D721Med (cell line): ENCODE measurements at places on chromosomes 7 and 10.

DNA sequence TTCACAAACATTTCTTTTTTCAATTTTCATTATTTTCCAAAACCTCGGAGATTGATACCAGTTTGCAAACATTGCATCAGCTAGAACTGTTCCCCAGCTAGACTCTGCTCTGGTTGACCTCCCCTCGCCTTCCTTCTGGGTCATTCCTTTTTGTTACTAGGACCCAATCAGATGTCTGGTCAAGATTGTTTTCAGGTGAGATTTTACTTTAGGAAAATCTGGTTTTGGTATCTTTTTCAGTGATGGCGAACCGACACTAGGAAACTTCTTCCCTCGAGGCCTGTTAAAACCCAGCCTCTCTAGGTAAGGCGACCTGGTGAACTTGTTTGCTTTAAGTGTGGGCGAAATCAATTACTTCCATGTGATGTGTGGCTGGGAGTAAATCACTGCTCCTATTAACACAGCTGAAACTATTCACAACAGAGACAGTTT lies 8.4 kb downstream of the PROSER2 start:
- DNase-seq: no peak

DNA sequence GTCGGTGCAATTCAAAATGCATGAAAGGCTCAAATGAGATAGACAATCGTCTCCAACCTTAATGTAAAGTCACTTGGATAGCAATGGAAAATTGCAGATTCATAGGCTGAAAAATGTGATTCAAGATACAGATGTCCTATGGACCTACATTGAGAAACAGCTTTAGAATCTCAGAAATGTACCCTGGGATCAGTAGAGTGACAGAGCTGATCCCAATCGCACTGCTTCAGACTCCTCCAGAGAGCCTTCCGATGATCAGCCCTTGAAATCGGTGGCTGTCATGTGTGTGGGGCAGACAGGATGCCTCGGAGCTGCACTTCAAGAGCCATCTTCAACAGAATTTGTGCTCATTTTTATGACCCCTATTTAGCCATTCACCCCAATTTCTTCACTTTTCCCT lies 240.1 kb upstream of the GRB10 start:
- DNase-seq: no peak

GRCh38 chr7:92916770-92917224 lies 80.4 kb upstream of the CDK6 start:
- no peak for DNase-seq

DNA sequence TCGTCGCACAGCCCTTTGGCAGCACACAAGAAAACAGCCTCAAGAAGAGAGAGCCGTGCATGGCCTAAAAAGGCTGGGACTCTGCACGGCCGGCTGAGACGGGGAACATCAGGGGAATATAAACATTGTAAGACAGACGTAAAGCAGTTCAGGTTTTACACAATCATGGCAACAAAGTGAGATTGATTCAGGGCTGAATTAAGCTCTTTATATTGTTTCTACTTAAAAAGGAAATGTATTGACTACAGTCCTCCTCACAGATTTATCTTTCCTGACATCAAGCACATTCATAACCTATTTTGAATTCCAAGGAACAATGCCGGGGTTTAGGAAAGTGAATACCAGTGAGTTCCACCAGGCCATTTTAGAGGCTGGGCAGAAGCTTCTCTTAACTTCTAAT lies 25.2 kb downstream of the SORBS1 start:
- no peak for DNase-seq

GRCh38 chr10:77877441-77878344 lies 48.9 kb downstream of the DLG5 start:
- DNase-seq: no peak

DNA sequence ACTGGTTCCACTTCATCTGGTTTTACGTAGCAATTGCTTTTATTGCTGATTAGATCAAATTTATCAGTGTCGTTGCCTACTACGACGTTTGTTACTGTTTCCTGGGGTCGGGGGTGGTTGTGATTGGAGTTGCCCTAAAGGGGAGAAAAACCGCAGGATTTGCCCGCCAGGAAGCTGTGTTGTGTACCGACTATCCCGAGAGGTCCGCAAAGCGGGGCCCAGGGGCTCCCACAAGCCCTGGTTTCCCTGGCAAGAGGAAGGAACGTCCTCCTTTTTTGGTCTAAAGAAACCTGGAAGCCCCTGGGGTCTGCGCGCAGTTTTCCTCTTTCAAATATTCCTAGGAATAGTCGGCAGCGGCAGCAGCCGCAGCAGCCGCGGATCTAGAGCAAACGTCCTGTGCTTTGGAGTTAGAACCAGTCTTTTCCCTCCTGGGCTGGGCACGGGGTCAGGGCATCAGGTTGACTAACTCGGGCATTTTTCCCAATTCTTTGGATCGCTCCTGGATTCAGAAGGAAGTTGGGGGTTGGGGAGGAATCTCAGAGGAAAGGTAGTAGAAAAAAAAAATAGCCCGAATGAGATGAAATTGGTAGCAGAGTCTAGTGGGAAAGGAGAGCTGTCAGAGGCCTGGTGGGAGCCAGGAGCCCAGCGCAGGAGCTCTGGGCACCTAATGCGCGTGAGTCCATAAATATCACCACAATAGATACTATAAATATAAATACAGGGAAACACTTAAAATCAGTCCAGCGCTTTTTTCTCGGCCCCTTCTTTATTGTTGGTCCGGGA lies 4.6 kb downstream of the VAX1 start:
- DNase-seq: no peak

GRCh38 chr10:70695241-70696030 lies 23.1 kb downstream of the ADAMTS14 start:
- DNase-seq: no peak

DNA sequence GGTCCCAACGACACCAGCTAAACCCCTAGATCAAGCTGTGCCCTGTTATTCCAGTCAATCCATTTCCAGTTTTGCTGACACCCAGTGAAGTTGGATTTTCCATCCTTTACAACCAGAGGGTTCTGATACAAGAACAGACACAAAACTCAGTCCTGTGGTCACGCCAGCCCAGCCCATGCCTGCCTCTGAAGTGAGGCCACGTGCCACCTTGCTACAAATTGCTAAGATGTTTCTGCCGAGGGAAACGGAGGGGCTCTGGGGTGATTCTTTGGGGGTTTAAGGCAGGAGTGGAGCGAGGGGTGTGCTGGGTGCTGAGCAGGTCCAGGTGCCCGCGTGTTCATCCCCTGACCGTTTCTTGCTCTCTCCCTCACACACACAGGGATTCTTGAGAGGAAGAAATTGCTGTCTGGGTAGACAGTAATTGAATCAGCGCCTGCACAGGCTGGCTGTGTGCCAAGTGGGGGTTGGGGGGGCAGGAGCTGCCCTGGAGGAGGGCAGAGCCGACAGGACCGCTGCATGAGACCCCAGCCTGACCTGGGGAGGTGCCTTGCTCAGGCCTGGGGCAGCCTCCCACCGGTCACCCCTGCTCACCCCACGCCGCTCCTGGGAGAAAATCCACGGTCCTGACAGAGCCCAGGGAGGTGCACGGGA lies 38.1 kb downstream of the ADAP1 start:
- DNase-seq: no peak

GRCh38 chr7:26083113-26083512 lies 68.9 kb upstream of the NFE2L3 start:
- no peak for DNase-seq

DNA sequence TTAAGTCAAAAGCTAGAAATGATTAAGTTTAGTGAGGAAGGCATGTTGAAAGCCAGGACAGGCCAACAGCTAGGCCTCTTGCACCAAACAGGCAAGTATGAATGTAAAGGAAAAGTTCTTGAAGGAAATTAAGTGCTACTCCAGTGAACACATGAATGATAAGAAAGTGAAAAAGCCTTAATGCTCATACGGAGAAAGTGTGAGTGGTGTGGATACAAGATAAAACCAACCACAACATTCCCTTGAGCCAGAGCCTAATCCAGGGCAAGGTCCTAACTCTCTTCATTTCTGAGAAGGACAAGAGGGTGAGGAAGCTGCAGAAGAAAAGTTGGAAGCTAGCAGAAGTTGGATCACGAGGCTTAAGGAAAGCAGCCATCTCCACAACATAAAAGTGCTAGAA lies 53.0 kb downstream of the DNAJC1 start:
- no peak for DNase-seq

DNA sequence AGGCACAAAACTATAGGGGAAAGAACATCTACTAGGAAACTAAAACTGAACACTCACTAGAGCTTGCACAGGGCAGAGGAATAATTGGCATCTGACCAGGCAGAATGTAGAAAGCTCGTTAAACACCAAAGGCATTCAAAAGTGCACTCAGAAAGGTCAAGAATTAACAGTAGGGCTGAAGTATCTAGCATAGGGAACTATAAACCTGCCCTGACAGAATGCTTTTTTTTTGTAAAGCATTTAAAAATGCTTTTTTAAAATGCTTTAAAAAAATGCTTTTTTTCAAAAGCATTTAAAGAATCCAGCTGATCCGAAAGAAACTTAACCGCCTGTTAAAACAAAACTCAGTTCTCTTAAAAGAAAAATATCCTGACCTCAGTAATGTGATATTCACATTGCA lies 74.6 kb upstream of the EGFR start:
- DNase-seq: no peak

DNA sequence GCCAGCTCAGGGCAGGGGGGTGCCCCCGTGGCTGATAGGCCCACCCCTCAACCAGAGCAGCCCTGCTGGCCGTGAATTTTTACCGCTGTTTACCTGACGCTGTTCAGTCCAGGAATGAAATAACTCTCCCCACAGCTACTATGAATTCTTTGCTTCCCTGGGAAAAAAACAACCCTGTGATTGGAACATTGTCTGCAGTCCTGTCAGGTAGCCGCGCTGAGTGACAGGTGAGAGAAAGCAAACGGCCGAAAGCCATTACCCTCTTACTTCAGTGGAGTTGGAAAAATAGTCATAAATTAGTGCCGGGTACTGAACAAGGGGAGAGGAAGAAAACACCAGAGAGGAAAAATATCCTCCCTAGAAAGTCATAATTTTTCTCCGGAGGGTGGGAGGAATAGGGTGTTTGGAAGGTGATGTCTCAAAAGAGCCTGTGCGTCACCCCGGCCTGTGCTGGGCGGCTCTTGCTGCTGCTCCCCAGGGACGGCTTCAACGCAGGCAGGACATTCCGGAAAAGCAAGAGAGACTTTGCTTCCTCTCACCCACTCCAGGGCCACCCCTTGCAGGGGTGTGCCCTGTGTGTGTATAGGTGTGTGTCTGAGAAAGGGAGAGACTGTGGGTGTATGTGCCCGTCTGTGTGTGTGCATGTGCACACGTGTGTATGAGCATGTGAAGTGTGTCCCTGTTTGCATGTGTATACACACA lies 69.0 kb downstream of the CDH23 start:
- no peak for DNase-seq

DNA sequence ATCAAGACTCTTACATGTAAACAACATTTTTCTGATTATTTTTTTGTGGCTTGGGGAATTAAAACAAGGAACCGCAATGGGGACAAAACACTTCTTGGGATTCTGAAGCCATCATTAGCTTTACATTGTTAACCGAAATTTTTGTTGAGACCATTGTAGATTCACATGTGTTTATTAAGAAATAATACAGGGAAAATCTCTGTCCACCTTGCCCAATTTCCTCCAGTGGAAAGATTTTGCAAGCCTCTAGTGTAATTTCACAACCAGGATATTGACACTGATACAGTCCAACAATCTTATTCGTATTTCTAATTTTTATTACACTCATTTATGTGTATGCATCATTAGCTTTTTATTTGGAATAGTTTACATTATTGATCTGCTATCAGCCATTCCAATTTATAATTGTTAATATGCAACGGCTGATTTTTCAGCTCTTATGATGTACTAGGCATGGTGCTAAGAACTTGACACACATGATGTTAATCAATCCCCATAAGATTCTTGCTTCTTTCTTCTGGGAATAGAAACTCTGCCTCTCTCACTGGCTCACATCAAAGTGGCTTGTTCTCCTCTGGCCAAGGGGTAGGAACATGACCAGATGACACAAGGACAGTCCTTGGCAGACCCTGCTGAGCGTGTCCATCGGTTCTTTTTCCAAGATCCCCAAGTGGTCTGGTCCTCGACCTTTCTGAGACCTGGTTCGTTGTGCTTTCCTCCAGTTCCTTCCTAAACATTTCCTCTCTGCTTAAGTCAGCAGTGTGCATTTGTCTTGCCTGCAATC lies 137.6 kb downstream of the ADAM12 start:
- no peak for DNase-seq

GRCh38 chr10:71889388-71889987 lies 38.4 kb upstream of the PSAP start:
- DNase-seq: no peak

GRCh38 chr7:151774951-151775350 lies 102.0 kb downstream of the PRKAG2 start:
- DNase-seq: no peak

DNA sequence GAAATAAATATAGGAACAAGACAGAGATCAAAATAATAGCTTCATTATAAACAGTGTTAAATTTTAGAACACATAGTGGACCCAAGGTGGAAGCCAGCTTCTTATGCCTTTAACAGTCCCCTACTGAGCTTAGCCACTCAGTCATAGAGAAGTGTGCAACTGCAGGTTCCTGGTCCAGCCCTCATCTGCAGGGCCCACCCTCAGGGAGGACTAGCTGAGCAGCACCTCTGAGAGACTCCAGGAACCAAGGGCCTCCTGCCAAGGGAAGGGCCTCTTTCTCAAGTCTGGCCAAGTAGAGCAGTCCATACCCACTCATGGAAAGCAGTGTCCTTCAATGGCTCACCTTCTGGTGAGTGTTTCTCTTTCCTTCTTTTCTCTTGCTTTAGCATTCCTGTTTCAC lies 173.7 kb upstream of the PRPS1L1 start:
- no peak for DNase-seq
